Stimulated activated CD8-positive, alpha-beta memory T cell treated with anti-CD3 and anti-CD28 coated beads, Interleukin-4, amount 100 ng/mL, for 4 hours (primary cell): ENCODE measurements at places on chromosomes 12 and 14.

DNA sequence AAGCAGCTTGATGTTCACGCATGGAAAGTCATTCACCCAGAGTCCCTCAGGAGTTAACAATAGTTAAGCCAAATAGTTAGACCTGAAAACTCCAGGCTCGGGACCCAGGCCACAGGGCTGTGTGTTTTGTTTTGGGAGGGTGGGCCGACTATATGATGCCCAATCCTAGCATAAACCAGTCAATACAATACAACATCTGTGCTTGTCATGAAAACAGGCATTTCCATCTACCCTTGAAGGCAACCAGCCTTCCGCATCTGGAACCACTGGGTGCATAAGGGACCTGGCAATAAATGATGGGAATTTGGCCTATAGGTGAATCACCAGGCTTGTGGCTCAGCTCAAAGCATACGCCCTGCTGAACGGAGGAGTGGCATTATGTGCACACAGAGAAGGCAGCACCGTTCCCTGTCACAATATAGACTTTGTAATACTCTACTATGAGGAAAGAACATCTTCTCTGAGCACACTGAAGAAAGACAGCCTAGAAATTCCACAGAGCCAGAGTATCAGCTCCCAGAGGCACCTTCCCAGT, 91.0 kb upstream of the FOXN3 start:
- no peak for DNase-seq

- no peak for DNase-seq
Measured at GRCh38 chr12:2745655-2746054, 49.1 kb upstream of the FKBP4 start.

DNA sequence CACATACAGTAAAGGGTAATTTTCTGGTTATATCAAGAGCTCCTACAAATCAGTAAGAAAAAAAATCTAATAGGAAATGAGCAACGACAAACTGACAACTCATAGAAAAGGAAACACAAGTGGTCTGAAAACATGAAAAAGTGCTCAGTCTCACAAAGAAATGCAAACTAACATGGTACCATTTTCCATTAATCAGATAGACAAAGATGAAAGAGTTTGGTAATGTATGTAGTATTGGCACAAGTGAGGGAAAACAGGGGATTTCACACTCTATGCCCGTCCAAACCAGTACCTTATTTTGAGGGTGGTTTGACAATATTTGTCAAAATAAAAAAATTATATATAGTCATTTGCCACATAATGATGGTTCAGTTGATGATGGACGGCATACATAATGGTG, 13.2 kb downstream of the PTPN11 start:
- no peak for DNase-seq

- DNase-seq, result no peak
Measured at GRCh38 chr14:74980731-74981461, 21.8 kb upstream of the EIF2B2 start.

- no peak for DNase-seq
Measured at GRCh38 chr12:69851976-69852375, 26.9 kb downstream of the MYRFL start.

DNA sequence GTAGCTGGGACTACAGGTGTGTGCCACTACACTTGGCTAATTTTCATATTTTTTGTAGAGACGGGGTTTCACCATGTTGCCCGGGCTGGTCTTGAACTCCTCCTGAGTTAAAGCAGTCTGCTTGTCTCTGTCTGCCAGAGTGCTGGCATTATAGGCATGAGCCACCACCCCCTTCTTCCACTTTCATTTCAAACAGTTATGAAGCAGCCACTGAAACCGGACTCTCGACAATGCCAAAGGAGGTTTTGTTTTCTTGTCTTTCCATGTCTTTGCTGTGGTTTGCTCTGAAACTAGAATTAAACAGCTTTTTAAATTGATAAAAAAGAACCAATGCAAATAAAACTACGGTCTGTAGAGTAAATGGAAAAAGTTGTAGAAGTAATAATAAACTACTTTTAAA, 30.4 kb downstream of the RAP1B start:
- no peak for DNase-seq

DNA sequence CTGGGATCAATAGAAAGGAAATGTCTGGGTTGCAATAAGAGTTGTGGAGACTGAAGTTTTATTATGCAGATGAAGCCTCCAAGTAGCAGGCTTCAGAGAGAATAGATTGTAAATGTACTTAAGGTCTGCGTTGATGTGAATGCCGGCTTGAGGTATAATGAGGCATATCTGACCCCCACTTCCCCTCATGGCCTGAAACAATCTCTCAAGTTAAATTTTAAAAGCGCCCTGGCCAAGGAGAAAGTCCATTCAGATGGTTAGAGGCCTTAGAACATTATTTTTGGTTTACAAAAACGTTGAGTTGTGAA, 28.3 kb upstream of the HIGD1C start:
- DNase-seq, result no peak

DNA sequence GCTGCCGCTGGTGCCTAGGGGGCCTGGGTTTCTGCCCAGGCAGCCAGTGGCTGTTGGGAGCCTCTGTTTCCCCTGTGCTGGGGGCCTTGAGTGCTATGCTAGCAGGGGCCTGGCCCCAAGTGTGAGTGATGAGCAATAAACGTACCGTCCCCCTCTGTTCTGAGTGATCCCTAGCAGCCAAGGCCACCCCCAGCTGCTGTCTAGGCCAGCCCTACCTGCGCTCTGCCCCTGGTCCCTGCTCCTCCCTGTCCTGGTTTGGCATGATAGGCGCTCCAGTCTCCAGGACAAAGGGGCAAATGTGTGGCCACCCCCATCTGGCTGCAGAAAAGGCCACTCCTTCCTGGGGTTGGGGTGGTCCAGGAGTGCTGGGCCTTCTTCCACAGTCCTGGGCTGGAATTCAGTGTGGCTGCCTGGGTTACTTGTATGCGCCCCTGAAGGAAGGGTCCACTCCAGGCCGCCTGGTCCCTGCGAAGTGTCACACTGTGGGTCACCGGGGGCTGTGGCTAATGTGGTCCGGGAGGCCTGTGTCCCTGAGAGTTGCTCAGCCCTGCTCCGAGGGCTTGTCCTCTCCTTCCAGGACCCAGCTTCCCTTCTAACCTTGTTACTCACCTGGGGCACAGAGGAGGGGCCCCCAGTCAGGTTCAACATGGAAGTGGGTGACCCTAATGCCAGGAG, 7.0 kb downstream of the TRMT61A start:
- DNase-seq, result no peak

DNA sequence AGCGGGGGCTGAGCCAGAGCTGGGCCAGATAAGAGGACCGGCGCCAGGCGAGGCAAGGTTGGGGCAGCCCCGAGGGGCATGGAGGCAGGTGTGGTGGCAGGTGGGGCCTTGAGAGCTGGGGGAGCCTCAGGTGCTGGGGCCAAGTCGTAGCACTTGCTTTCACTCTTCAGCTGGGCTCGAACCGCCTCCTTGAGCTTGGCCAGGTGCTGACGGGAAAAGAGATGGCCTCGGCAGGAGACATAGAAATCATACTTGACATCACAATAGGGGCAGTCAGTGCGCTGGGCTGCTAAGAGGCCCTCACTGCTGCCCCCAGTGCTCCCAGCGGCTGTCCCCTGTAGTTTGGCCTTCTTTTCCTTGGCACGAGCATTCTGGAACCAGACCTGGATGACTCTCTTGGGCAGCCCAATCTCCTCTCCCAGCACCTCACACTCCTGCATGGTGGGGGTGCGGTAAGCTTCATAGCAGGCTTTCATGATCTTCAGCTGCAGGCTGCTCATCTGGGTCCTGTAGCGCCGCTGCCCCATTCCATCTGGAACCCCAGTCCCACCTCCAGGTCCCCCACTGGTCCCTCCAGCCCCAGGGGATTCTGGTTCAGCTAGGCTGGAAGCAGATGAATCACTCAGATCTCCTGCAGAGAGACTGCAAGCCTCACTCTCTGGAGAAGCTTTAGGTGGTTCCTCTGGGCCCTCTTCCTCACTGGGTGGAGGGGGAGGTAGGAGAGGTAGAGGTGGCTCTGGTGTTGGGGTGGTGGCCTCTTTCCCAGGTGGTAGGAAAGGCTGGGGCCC, 28.1 kb downstream of the ZFHX2 start:
- DNase-seq, result no peak

DNA sequence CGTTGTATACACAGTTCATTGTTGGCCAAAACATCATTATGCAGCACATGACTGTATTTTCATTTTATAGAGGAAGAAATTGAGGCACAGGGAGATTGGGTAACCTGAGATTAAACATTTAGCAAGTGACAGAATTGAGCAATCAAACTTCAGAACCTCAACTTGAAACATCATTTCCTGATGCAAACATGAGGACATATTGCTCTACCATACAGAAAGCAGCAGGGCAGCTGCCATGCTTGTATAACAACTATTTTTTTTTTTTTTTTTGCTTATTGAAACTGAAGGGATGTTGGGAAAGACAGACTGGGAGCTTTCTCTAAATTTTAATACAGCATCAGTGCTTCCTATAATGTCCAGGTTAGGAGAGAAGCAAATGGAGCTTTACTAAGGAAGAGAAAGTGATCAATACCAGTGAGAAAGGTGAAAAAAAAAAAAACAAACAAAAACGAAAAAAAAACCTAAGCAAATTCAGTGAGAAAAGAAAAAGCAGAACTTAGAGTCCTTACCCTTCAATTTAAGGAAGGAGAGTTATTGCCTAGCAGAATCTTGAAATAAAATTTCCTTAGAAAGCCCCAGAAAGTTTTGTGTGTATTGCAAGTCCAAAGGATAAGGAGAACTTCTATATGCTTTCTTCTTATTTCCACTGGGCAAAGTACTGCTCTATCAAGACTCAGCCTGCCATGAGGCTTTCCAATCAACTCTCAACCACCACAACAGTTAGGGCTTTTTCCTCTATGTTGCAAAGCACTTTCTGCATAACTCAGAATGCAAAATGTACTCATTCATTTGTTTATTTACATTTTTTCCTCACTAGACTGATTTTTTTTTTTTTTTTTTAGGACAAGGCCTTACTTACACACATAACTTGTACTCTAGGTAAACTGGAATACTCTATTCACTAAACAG, 21.6 kb downstream of the BTG1 start:
- DNase-seq, result no peak

GRCh38 chr12:6093764-6094163, 30.7 kb downstream of the VWF start:
- no peak for DNase-seq

- DNase-seq, result no peak
Measured at GRCh38 chr12:18837025-18837424, 99.1 kb downstream of the CAPZA3 start.

GRCh38 chr12:99450036-99450630, 197.4 kb upstream of the GARIN6 start:
- no peak for DNase-seq

DNA sequence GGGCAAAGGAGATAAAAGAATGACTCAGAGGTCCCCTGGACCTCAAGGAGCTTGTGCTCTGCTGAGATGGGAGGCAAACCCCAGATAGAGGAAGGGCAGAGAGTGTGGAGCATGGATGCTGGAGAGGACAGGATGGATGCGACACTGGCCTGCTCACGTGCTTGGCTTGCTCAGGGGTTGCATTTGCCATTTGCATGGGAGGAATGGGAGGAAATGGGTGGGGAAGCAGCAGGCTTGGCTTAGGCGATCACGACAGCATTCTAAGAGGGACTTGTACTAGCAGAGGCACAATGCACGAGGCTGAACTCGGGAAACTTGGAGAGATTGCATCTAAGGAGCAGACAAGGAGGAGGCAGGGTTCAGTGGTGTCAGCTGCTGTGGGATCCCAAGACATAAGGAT, 19.8 kb downstream of the CD9 start:
- no peak for DNase-seq

- DNase-seq, result no peak
Measured at GRCh38 chr14:87635442-87635841, 357.5 kb downstream of the GALC start.

- DNase-seq, result no peak
Measured at GRCh38 chr14:77364146-77364545, 12.7 kb downstream of the TMED8 start.

GRCh38 chr12:69684466-69684865, 14.6 kb downstream of the BEST3 start:
- no peak for DNase-seq

GRCh38 chr12:108583991-108584390, 13.9 kb downstream of the TMEM119 start:
- no peak for DNase-seq

DNA sequence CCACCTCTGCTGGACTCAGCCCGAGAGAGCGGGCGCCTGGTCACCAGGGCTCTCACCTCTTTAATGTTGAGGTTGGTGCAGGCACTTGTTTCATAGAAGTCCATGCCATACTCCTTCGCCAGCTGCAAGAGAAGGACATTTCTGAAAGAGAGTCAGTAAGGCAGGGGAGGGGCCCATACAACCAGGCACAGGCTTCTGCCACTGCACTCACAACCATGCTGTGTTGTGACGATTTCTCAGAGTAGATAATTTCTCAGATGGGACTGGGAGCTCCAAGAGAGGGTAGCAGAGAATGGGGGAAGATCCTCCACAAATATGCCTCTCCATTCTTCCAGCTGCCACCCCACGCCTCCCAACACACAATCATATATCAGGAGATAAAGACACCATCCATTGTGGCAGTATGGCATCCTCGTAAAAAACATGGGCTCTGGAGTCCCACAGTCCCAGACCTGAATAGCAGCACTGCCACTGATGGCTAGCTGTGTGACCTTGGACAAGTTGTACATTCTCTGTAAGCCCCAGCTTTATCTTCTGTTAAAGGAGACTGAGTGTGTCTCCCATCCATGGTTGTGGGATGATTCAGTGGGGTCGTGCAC, 6.2 kb upstream of the GPX2 start:
- DNase-seq, result no peak

- no peak for DNase-seq
Measured at GRCh38 chr14:65239143-65239937, 137.0 kb upstream of the MAX start.

DNA sequence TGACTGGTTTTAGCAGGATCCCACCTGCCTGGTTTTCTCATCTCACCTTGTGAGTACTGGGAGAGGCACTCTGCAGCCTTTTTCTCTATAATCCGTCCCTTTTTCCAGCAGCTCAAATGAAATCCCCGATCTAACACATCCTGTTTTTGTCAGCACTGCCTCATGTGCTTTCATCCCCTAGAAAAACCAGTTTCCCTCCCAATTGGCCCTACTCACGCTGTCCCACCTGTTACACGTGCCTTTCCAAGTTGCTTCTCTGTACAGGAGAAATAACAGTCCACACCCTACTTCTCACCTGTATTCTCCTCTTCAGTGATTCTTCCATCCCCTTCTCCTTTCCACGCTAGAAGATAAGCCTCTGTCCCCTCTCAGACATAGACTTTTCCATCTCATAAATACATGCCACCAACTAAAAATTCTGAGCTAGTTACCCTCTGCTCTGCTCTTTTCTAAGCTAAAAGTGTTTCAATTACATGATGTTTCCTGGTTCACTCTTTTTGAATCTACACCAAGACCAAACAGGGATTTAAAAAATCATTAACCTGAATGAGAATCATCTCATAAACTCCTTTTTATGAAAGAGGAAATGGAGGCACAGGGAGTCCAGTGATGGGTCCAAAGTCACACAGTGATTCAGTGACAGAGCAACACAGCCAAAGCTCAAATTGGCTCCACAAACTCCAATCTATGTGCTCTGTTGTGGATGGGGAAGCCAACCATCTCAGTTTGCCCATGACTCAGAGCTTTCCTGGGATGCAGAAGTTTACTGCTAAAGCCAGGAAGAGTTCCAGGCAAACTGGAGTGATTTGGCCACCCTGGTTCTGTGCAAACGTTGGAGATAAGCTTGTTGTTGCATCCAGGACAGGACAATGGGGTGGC, 240.0 kb upstream of the TMEM132C start:
- no peak for DNase-seq
